ENCODE measurements at places on chromosomes 13 and 19.

- DNase-seq = no peak
Measured at GRCh38 chr13:90430127-90430526, 917.4 kb upstream of the MIR17HG start.

DNA sequence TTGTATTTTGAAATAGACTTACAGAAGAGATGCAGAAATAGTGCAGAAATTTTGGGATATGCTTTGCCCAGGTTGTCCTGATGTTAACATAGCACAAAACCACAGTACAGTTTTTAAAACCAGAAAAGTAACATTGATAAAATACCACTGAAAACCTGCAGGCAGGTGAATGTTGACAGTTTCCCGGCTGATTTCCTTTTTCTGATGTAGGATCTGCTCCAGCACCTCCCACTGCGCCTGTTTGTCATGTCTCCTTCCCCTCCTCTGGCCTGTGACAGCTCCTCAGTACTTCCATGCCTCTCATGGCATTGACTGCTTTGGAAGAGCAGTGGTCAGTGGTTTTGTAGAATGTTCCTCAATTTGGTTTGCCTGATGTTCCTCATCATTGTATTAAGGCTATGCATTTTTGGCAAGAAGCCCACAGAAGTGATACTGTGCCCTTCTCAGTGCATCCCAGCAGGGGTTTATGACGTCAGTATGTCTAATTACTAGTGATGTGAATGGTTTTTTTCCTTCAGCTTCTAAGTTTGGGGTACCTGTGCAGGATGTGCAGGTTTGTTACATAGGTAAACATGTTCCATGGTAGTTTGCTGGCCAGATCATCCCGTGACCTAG, 31.0 kb downstream of the TDRD12 start:
- peak; percentile 26 for DNase-seq

GRCh38 chr19:17052439-17052838, 22.8 kb downstream of the HAUS8 start:
- peak; percentile 64 for DNase-seq

- DNase-seq = no peak
Measured at GRCh38 chr13:36571444-36571843, 102.4 kb upstream of the SERTM1 start.

DNA sequence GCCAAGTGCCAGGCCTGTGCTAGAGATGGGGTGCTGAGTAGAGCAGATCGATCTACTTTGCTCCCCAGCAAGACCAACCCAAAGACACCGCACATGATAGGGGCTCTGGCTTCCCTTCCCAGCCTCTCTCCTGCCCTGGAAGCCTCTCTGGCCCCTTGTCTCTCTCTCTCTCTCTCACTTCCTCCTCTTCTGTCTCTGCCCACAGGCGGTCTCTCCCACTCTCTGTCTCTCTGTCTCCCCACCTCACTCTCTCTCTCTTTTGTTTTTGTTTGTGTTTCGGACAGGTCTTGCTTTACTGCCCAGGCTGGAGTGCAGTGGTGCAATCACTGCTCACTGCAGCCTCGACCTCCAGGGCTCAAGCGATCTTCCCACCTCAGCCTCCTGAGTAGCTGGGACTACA, 1.3 kb downstream of the SELENOV start:
- no peak for DNase-seq

GRCh38 chr13:23743278-23744076, 145.7 kb downstream of the MIPEP start:
- no peak for DNase-seq

GRCh38 chr19:17075864-17076542, 426 bp downstream of the MYO9B start:
- DNase-seq = peak; percentile 75
